GM23338 (cell line): ENCODE measurements at places on chromosomes 4 and X. TPM values are rescaled to one million over a fixed set of nuclear protein-coding genes. Genes with fewer than 3 reads are reported as not detected.

Gene GPM6B
- 76.4 and 82.6 TPM in 2 replicates for polyA plus RNA-seq

Gene ASB11
- not detected in 2 replicates for polyA plus RNA-seq

- no peak overlapping the region for H3K27ac ChIP-seq
- H3K4me1 ChIP-seq, result no peaks in the 10 kb centered on the region
- peak; percentile 71 for DNase-seq
Observed at GRCh38 chrX:57156397-57157049, 19.3 kb upstream of the SPIN2A start.

DNA sequence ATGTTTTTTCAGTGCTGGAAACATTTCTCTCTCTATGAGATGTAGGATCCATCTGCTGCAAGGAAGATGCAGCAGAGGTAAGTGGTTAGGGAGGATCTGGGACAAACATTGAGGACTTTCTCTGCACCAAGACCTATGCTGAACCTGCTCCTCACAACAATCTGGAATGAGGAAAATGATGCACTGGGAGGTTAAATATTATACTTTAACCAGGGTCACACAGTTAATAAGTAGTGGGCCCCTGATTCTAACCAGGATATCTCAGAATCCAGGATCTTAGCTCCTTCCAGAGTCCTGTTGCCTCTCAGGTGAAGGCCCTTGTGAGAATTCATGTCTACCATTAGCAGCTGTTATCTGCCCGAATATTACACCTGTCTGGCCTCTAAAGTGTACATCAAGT, 7.0 kb downstream of the CXCL9 start:
- no peaks in the 10 kb centered on the region for H3K27me3 ChIP-seq
- no peaks in the 10 kb centered on the region for H3K4me1 ChIP-seq
- no peak overlapping the region for H3K4me3 ChIP-seq
- DNase-seq, result no peak

- no peak overlapping the region for H3K4me3 ChIP-seq
- H3K36me3 ChIP-seq, result no peaks in the 10 kb centered on the region
- peak; percentile 27 for DNase-seq
Observed at GRCh38 chrX:111914398-111915090, 38.6 kb downstream of the TRPC5OS start.

DNA sequence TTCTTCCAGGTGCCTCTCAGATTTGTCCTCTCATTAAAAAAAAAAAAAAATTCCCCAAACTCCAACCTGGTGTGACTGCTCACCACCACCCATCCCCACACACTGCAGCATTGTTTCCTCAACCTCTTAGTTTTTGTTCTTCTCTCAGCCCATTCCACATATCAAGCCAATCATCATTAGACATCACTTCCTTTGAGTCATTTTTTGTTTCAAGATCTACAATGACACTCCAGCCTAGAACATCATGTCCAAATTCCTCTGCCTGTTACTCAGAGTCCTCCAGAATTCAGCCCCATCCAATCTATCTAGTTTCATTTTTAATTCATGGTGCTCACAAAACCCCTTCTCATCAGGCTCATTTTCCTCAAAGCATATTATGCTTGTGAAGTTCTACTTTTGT, 262.5 kb upstream of the TEX13A start:
- DNase-seq, result no peak
- no peaks in the 10 kb centered on the region for H3K4me1 ChIP-seq
- H3K36me3 ChIP-seq, result no peaks in the 10 kb centered on the region

DNA sequence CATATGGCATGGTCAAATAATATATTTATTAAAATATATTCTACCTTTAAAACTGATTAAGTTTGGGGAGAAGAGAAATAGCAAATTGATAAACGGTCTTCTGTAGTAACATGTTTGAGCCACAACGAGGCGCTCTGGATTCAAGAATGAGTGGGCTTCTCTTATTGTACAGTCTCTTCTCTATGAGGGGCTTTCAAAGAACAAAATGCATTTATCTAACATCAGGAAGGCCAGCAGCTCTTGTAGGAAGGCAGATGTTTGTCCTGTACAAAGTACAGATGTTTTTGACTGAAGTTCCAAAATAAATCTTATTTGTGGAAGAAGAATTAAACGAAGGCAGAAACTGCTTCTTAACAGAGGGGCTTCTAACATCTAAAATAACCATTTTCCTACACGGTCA, 153.6 kb downstream of the RASL11B start:
- H3K27ac ChIP-seq, result no peak overlapping the region
- no peaks in the 10 kb centered on the region for H3K36me3 ChIP-seq
- H3K4me1 ChIP-seq, result no peaks in the 10 kb centered on the region
- no peak overlapping the region for H3K4me3 ChIP-seq
- peak; percentile 74 for DNase-seq

- no peaks in the 10 kb centered on the region for H3K36me3 ChIP-seq
- peak overlapping the region; percentile 67 for H3K4me3 ChIP-seq
- no peak for DNase-seq
- H3K27ac ChIP-seq, result no peak overlapping the region
- H3K27me3 ChIP-seq, result no peaks in the 10 kb centered on the region
Observed at GRCh38 chrX:54180403-54180802, 2.7 kb downstream of the FAM120C start.

- DNase-seq, result no peak
- H3K27me3 ChIP-seq, result no peaks in the 10 kb centered on the region
- no peak overlapping the region for H3K27ac ChIP-seq
- no peaks in the 10 kb centered on the region for H3K36me3 ChIP-seq
- 0 out of 2 replicates have a peak, but pooled peaks cover 4% of the 10 kb centered on the region for H3K4me1 ChIP-seq
Observed at GRCh38 chr4:10504570-10505179, 47.4 kb upstream of the ZNF518B start.
